ENCODE measurements at places on chromosomes 2 and 18.
A peak's percentile ranks its signal among the peaks of the same experiment; 100 is the strongest.

GRCh38 chr2:195575016-195575415 lies 82.0 kb upstream of the SLC39A10 start:
- DNase-seq = no peak

GRCh38 chr2:181627545-181627944 lies 29.4 kb downstream of the CERKL start:
- DNase-seq = no peak

DNA sequence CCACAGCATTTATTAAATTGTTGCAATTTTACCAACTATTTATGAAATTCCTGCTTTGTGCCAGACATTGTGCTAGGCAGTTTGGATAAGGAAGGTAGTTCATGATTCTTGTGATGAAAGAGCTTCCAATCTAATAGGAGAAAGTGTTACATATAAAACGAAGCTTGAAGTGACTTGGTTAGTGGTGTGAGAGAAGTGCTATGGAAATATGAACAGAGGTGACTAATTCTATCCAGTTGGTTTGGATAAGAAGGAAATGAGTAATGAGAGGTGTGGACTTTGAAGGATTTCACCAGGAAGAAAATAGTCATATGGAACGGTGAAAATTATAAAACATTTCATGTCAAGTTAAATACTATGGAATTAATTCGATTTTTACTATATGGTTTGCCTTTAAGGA lies 48.6 kb downstream of the EML6 start:
- no peak for DNase-seq

DNA sequence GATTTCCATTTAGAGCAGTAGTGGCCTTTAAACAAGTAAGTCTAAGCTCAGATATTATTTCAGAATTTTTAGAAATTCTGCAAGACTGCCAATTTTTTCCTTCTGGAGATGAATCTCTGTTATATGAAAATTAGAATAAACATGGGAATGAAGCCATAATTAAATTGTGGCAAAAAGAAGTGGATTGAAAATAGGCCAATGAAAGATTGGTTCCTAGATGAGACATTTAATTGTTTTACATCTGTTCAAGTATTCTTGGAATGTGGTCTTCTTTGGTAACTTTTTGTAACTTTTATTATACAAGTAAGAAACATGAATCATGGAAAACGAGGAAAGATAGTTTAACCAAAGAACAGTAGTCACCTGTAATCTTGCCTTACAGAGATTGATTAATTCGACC lies 10.3 kb downstream of the CAD start:
- DNase-seq = no peak

- DNase-seq = no peak
Observed at GRCh38 chr2:56590611-56591010, 406.8 kb downstream of the CCDC85A start.

DNA sequence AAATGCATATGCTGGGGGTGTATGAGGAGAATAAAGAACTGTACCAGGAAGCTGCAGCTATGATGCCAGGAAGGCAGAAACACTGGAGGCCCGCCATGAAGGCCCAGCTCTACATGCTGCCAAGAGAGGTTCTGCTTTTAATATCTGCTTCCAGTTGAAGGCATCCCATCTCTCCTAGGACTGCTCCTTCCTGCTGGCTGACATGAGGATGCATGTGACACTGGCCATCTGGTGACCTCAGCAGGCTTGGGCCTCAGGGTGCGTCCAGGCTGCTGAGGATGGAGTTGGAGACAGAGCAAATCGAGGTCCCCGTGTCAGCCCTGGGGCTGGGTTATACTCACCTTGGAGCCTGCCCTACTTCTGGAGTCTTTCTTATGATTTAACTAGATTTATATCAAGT lies 49.0 kb downstream of the PSMG2 start:
- DNase-seq = peak; percentile 4

- no peak for DNase-seq
Observed at GRCh38 chr2:151067658-151068369, 193.8 kb downstream of the RBM43 start.

Data from GM13977 (cell line).